D721Med (cell line): ENCODE measurements at places on chromosomes 16 and 17.

DNA sequence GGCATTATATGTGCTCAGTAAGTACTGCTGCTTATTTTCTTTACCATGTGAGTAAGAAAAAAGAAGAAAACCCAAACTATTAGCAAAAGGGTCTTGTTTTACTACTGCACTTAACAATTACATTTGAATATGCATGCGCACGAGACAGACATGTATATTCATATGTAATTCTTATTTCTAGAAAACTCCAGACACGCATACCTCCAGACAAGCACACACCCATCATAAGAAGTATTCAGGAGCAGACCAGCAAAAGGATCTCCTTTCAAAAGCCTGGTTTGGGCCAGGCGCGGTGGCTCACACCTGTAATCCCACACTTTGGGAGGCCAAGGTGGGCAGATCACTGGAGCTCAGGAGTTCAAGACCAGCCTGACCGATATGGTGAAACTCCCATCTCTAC, 7.8 kb downstream of the LRRC59 start:
- no peak for DNase-seq

DNA sequence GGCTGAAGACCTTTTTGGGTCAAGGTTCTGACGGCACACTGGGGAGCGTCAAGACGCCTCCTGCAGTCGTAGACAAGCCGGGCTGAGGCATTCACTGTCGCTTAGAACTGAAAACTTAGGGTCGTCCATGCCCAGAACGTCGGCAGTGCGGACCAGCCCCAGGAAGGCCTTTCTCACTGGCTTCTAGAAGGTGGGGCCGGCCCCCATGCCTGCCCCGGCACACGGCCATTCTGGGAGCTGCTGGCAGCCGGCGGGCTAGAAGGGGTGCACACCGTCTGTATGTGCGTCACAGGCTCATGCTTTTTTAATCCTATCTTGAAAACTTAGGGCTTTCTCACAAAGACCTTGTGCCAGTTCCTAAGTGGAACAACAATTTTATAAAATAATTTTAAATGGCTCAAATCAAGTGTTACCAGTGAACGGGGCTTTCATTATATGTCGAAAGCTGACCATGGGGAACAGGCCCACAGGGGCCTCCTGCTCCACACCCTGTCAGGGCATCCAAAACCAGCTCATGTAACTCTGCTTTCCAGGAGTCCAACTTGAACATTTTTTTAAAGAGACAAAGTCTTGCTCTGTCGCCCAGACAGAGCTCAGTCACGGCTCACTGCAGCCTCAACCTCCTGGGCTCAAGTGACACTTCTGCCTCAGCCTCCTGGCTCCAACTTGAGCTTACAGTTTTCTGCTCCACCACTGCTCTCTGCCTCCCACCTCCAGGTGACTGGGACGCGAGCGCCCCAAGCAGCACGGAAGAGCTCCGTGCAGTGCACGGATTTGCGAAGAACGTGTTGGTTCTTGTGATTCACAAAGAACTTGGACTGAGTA, 111.2 kb downstream of the ANKRD11 start:
- DNase-seq: no peak

- DNase-seq: no peak
These were observed 4.9 kb downstream of the HDAC5 start for GRCh38 chr17:44118427-44119050.

GRCh38 chr16:16033208-16033717, 83.8 kb downstream of the ABCC1 start:
- DNase-seq: no peak

DNA sequence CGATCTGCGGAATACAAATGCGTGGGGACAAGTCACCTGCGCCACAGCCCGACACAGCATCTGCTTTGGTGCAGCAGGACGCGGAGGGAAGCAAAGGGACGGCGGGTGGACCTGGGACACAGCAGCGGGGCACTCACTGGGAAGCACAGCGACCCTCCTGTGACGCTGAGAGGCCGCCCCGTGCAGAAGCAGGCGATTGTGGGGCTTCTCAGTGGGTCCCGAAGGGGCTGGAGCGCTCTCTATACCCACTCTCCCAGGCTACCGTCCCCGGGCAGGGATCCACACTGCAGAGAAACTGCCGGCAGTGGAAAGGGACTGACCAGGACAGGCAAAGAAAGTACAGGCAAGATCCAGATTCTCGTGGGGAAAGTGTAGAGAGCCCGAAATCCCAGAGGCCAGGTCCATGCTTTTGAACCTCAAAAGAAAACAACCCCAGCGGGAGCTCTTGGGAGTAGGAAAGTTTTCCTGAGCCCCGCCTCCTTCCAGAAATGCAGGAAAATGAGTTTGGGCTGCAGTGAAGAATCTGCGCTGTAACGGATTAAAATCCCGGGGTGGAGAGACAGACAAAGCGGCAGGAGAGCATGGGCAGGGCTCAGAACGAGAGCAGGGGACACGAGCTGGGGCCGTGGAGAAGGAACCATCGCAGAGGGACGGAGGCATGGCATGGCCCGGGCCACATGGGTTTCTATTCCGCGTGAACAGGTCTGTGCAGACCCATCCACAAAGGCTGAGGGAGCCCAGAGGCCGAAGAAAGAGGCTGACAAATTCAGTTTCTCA, 12.7 kb downstream of the COX4I1 start:
- DNase-seq: no peak

- no peak for DNase-seq
These were observed 5.7 kb upstream of the RASL10B start for GRCh38 chr17:35725802-35726126.

DNA sequence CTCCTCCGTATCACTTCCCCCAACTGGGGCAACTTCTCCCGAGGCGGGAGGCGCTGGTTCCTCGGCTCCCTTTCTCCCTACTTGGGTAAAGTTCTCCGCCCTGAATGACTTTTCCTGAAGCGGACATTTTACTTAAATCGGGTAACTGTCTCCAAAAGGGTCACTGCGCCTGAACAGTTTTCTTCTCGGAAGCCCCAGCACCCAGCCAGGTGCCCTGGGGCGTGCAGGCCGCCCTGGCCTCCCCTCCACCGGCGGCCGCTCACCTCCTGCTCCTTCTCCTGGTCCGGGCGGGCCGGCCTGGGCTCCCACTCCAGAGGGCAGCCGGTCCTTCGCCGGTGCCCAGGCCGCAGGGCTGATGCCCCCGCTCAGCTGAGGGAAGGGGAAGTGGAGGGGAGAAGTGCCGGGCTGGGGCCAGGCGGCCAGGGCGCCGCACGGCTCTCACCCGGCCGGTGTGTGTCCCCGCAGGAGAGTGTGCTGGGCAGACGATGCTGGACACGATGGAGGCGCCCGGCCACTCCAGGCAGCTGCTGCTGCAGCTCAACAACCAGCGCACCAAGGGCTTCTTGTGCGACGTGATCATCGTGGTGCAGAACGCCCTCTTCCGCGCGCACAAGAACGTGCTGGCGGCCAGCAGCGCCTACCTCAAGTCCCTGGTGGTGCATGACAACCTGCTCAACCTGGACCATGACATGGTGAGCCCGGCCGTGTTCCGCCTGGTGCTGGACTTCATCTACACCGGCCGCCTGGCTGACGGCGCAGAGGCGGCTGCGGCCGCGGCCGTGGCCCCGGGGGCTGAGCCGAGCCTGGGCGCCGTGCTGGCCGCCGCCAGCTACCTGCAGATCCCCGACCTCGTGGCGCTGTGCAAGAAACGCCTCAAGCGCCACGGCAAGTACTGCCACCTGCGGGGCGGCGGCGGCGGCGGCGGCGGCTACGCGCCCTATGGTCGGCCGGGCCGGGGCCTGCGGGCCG, 1.6 kb downstream of the HIC1 start:
- DNase-seq: no peak

DNA sequence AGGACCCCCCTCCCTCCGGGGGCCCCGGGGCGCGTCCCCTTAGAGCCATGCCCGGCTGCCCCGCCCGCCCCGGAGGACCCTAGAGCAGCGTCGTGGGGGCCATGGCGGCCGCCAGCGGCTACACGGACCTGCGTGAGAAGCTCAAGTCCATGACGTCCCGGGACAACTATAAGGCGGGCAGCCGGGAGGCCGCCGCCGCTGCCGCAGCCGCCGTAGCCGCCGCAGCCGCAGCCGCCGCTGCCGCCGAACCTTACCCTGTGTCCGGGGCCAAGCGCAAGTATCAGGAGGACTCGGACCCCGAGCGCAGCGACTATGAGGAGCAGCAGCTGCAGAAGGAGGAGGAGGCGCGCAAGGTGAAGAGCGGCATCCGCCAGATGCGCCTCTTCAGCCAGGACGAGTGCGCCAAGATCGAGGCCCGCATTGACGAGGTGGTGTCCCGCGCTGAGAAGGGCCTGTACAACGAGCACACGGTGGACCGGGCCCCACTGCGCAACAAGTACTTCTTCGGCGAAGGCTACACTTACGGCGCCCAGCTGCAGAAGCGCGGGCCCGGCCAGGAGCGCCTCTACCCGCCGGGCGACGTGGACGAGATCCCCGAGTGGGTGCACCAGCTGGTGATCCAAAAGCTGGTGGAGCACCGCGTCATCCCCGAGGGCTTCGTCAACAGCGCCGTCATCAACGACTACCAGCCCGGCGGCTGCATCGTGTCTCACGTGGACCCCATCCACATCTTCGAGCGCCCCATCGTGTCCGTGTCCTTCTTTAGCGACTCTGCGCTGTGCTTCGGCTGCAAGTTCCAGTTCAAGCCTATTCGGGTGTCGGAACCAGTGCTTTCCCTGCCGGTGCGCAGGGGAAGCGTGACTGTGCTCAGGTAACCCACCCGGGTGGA, 759 bp downstream of the ALKBH5 start:
- no peak for DNase-seq
